ENCODE measurements at places on chromosomes 7 and 10.

- DNase-seq, result no peak
These were observed 161.4 kb downstream of the RAB11FIP2 start for GRCh38 chr10:117885206-117885829.

DNA sequence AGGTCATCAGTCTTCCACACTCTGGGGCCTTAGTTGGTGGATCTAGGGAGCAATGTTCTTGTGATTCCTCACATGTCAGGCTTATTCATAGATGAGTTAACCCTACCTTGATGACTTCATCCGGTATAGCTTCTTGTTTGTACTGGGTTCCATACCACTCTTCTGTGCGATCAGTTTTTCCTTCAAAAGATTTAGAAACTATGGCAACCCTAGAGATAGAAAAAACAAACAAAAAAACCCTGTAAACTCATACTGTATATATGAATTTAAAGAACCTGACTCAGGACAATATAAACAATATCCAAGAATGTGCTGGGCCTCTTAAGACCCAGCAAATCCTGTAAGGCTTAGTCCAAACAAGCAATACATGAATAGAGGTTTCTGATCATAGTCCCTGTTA lies 83.5 kb downstream of the IDE start:
- no peak for DNase-seq

GRCh38 chr10:88152728-88153133 lies 289.3 kb downstream of the PTEN start:
- no peak for DNase-seq

GRCh38 chr10:81502677-81503359 lies 372.2 kb upstream of the NRG3 start:
- no peak for DNase-seq

DNA sequence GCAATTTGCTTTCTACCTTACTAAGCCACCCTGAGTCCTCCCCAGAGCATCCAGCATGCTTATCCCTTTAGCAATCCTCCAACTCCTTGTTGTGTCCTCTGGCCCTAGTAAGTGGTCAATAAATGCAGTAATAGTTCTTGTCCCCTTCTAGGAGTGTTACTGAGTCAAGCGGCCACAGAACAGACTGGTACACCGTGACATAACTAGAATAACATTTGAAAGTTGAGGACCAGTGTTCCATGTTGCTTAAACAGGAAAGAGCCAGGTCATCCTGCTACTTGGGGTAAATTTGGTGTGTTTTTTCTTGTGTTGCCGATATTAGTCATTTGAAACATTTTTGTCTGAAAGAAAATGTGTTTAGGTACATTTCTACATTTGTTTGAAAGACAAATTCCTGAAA lies 4.8 kb upstream of the CDK6 start:
- DNase-seq, result no peak

GRCh38 chr7:38902449-38902848 lies 6.5 kb downstream of the VPS41 start:
- DNase-seq, result no peak

- DNase-seq, result no peak
These were observed 109.3 kb downstream of the SPAG6 start for GRCh38 chr10:22454634-22455033.

DNA sequence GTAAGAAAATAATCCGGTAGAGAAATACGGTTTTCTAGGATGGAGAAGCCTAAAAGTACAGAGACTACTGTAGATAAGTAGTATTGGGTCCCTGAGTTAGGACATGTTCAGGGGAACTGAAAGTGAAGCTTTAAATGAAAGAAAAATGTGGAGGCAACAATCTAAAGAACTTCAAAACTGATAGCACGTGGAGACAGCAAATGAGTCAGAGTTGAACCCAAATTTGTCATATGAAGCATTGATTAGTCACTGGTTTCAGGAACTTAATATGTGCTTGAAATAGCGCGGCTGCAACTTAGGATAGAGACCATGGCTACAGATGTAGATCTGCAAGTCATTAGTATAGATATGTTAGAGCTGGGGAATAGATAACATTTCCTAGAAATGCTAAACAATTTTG lies 1138.6 kb upstream of the SORCS1 start:
- DNase-seq, result no peak

GRCh38 chr7:46812101-46812675 lies 769.7 kb downstream of the TNS3 start:
- no peak for DNase-seq

GRCh38 chr7:36929791-36930190 lies 205.5 kb upstream of the AOAH start:
- DNase-seq, result no peak

DNA sequence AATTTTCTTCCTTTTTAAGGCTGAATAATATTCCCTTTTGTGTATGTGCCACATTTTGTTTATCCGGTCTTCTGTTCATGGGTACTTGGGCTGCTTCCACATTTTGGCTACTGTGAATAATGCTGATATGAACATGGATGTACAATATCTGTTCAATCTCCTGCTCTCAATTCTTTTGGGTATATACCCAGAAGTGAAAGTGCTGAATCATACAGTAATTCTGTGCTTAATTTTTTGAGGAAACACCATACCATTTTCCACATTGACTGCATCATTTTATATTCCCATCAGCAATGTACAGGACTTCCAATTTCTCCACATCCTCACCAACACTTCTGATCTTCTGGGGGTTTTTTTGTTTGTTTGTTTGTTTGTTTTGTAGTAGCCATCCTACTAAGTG lies 135.0 kb upstream of the INHBA start:
- DNase-seq, result no peak

Data from right forelimb (tissue), 1 donor.